ENCODE measurements at places on chromosomes 7 and 10.

DNA sequence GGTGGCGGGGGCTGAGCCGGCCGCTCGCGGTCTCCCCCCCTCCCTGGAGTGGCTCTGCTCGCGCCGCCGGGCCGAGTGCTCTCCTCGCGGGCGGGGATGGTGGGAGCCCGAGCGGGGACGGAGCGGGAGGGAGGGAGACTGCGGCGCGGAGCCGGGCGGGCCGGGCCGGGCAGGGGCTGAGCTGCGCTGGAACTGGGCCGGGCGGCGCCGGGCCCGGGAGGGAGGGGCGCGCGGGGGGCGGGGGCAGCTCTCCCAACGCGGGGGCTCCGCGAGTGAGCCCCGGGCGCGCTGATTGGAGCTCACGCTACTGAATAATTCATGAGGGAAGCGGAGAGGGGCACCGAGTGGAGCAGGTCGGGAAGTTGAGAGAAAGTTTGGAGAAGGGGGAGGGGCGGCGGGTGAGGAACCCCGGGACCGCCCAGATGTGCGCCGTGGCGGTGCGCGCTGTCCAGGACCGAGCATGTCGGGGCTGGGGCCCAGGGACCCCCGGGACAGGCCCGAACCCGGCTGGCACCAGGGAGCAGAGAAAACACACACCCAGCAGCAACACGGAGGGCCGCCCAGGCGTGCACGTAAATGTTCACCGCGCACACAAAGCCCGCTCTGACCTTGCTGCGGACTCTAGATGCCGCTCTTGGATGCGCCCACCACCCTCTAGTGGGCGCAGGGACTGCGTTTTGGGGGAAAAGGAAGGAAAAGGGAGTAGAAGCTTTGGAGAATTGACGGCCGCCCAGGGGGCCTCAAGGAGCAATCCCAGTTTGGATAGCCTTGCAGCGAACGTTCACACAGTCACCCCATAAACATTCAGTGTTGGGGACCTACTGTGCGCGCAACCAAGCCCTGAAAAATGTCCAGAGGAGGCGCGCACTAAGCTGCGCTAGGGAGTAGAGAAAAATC is at the start of gene EPHB4:
Gene EPHB4, minus strand, starts transcription at position 194 of the 897 bp plus-strand sequence. CDS start 493 bp downstream, outside the sequence.
- DNase-seq = peak; percentile 87

DNA sequence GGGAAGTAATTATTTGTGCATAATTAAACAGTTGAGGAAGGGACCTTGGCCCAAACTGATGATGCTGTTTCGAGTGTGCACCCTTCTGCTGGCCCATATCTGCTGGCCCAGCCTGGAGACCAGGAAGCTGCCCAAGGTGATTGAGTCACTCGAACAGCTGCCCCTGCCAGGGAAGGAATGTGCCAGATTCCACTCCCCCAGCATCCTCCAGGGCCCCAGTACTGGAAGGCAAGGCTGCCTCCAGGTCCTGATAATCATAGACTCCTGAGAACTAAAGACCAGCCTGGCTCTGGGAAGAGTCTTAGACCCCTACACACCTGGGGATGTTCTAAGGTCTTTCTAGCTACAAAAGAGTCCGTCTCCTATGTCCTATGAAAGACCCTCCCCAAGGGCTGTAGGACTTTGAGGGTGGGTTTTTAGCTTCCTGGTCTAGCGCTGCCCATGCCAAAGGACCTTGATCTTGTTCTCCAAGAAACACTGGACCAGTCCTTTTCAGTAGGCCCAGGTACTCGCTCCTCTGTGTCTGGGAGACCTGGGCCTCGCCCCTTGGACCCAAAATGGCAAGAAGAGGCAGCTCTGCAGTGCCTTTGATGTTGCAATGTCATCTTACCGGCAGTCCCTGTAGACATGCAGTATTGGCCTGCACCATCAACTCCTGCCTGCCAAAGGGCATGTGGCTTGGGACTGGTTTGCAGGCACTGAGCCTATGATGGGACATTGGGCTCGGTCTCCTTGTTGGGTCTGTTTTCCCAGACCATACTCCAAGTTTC is 103.2 kb upstream of the GPR26 start:
- no peak for DNase-seq

GRCh38 chr7:73894733-73895551 is 34.0 kb downstream of the TMEM270 start:
- DNase-seq = no peak

- no peak for DNase-seq
Measured at GRCh38 chr7:80070391-80070790, 64.2 kb upstream of the GNAI1 start.

DNA sequence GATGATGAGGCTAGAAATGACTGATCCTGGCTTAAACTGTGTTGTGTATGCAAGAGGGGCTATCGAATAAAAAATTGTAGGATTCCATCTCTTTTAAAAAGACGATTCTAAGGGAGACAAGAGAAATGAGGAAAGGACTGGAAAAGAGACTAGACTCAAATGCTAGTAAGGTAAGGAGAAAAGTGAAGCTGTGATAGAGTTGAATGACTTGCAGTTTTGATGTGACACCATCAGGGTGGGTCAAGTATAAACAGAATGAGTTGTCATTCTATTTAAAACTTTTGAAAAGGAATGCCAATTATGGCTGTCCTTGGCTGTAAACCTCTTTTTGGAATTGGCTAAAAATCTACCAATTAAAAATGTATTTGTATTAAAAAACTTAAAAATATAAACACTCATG is 184.5 kb upstream of the PHF14 start:
- no peak for DNase-seq

GRCh38 chr10:125060482-125060825 is 99.9 kb downstream of the CTBP2 start:
- DNase-seq = no peak

GRCh38 chr10:99958302-99958701 is 51.4 kb downstream of the DNMBP start:
- DNase-seq = no peak

- no peak for DNase-seq
Measured at GRCh38 chr7:116552602-116553001, 27.8 kb downstream of the CAV1 start.

- DNase-seq = peak; percentile 71
Measured at GRCh38 chr10:125448596-125448995, 234.4 kb downstream of the TEX36 start.

DNA sequence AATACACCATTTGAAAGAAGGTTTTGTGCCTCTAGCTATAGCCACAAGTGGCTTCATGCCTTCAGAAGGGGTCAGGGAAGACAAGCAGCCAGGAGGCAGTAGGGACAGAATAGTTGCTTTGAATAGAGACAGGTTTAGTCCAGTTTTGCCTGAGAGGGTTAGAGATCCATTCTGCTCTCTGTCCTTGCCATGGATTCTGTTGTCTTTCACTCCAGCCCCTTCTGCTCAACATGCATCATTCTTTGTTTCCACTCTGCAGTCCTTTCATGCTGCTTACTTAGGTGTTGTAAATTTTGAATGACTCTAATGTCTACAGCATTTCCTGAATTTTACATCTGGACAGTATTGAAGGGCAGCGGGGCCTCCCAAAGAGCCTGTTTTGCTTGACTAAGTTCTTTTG is 60.3 kb downstream of the CNTNAP2 start:
- DNase-seq = no peak

DNA sequence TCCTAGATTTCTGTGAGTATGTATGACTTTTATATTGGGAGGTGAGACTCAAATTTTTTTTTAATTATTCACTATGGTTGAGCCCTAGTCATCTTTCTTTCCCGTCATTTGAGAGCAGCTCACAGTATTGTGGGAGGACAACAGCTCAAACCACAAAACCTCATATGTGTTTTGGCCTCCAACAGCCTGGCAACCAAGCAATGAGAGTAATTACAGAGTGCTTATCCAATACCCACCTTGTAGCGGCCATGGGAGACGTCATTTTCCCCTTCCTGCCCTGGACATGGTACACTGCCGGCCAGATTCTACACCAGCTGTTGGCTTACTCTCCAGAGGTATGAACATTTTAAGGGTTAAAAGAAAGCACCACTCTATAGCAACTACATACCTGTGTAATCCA is 49.1 kb downstream of the DOCK4 start:
- DNase-seq = no peak

DNA sequence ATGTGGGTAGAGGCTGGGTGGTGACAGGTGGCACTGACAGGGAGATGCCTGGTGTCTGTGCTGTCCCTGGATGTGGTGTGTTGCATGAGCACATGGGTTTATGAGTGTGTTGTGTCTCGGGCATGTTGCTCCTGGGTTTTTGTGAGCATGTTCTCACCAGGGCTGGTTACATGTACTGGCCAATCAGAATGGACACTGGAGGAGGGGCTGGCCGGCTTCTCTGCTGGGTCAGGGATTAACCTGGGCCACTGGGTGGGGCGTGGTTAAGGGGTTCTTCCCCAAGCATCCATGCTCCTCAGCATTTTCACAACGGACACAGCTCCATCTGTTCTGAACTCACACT is 20.8 kb upstream of the VOPP1 start:
- DNase-seq = no peak
